Right lobe of liver (tissue), 6 donors: ENCODE measurements at places on chromosomes 5 and 9. TPM values are rescaled to one million over a fixed set of nuclear protein-coding genes. Genes with fewer than 3 reads are reported as not detected.
A peak's percentile ranks its signal among the peaks of the same experiment; 100 is the strongest.

GRCh38 chr9:27154908-27155307 is 45.9 kb downstream of the TEK start:
- DNase-seq, result no peak

- no peak for DNase-seq
These were observed 1029.9 kb upstream of the WWC1 start for GRCh38 chr5:167261309-167262100.

GRCh38 chr5:35269006-35269405 is 38.7 kb upstream of the PRLR start:
- no peak for DNase-seq

GRCh38 chr5:146703899-146704298 is 174.7 kb downstream of the PPP2R2B start:
- no peak for DNase-seq

GRCh38 chr9:93575796-93576257 is 557 bp upstream of the PHF2 start:
- DNase-seq, result peak; percentile 65

- DNase-seq, result peak; percentile 70
These were observed 483 bp downstream of the G3BP1 start for GRCh38 chr5:151772029-151772845.

DNA sequence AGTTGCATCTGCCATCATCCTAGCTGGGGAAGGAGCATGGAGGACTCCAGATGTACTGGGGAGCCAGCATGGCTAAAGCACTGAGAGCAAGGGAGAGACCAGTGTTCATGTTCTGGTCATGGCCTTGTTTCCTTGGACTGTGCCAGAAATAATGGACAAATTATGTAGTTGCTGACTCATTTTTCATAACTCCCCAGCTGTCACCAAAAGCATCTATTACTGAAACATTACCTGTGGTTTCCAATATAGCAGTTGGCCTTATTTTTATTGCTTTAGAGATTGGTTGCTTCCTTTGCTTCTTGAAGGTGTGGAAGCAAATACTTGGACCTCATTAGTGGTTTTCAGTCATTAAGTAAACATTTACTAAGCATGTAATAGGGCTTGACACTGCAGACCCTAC is 11.3 kb downstream of the RALGPS1 start:
- no peak for DNase-seq

- DNase-seq, result no peak
These were observed 228.9 kb downstream of the FGF10 start for GRCh38 chr5:44160369-44160768.

DNA sequence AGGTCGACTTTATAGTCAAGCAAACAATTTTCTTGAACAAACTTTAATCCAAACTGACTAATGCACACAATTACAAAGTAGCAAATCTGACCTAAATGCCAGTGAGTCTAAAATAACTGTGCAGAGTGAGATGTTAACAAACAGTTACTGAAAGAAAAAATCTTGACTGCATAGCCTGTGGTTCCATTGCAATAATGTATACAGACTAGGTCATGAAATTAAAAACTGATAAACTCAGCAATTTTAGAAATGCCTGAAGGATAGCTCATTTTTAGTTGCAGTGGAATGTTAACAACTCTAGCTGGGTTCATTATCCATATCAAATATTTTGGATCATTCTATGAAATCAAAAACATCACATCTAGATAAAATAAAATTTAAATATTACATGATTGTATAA is 73.4 kb upstream of the CDH12 start:
- DNase-seq, result no peak

DNA sequence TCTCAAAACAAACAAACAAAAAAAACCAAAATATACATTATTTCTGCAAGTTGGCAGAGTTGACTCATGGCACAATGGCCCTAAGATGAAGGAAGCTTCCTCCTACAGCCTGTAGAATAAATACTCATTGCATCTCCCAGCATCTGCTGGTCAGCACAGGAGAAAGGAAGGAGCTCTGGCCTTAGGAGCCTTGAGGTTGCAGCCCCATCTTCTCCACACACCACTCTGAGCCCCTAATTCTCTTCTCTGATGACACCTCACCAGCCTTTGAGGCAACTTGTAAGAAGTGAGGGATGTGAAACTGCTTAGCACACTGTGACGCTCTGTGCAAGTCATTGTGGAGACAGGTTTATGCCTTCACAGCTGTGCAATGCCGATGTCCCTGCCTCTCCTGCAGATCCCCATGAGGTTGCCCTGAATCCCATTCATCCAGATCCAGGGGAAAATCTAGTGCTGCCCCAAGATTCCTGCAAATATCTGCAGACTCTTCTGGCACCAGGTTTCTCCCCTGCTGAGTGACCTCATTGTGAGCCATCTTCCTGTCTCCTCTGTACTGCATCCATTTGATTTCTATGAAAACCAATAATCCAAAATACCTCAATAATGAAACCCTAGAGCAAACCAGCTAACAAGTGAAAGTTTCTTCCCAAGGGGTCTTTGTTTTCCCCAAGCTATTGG is 65.3 kb upstream of the TGFBR1 start:
- no peak for DNase-seq

DNA sequence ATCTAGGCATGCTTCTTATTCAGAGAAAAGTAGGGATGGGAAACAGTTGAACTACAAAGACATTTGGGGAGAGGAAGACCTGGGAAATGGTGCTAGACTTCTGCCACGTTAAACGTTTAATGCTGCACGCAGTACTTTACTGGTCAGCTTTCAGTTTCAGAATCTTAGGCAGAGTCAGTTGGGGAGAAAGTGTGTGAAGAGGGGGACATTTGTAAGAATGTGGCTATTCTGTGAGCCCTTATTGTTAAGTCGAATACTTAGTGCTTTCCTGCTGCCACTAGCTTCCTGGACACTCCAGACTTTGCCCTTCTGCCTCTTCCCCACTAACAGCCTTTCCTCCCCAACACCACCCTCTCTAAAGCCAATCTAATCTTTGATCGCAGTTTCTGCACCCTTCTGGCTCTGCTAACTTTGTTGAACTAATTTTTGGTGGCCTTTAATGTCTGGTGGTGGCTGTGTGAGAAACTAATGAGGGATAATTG is 6.1 kb downstream of the CYSTM1 start:
- DNase-seq, result peak; percentile 55

DNA sequence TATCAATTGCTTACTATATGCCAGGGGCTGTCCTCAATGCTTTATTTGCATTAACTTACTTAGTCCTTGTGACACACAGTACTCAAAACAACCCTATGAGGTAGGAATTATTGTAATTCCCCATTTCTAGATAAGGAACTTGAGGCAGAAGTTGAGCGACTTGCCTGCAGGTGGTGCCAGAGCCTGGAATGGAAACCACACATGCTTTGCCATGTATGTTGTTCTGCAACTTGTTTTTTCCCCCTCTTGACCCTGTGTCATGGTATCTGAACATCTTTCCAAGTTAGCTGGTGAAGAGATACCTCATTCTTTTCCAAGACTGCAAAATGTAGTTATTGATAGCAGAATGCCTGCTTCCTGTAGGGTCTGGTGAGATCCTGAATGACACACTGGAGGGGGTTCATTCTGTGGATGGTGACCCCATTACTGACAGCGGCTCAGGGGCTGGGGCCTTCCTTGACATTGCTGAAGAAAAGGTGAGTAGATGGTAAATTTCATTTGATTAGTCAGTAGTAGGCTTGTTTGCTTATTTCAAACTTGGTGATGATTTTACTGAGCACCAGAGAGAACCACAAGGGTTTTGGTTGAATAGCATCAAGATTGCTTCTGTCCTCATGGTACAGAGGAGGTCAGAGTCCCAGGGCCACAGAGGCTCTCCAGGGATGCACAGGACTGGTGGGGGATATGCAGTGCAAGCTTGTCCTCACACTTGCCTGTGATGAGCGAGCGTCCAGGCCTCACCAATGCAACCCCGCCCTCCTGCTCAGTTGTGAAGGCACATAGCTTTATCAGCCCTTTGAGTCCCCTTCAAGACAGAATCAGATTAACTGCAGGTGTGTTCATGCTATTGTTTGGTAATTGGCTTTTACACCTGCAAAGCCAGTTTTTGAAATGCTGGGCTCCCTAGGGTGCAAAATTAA is 57.0 kb downstream of the COL15A1 start:
- DNase-seq, result no peak

PCDHB15 gene
- total RNA-seq, result 0.83 TPM

BAAT gene
- 546 TPM for total RNA-seq

ADAMTS12 gene
- total RNA-seq, result 1.5 TPM

ALDH1A1 gene
- total RNA-seq, result 486 TPM

ZNF366 gene
- total RNA-seq, result 0.92 TPM

TAF11L5 gene
- total RNA-seq, result not detected

CMYA5 gene
- 2.7 TPM for total RNA-seq

CNTFR gene
- 12.5 TPM for total RNA-seq

FRMD3 gene
- total RNA-seq, result 0.88 TPM

CCNI2 gene
- not detected for total RNA-seq

GPR151 gene
- total RNA-seq, result not detected

ANXA2R gene
- total RNA-seq, result 0.39 TPM

PCDHB2 gene
- total RNA-seq, result 0.14 TPM

RGS7BP gene
- 1.5 TPM for total RNA-seq

SLC34A3 gene
- not detected for total RNA-seq

FOXD4L4 gene
- total RNA-seq, result not detected
